ENCODE measurements at places on chromosomes 6 and 20.

- DNase-seq = peak; percentile 16
These were observed 67.0 kb upstream of the SIRPA start for GRCh38 chr20:1827974-1828785.

DNA sequence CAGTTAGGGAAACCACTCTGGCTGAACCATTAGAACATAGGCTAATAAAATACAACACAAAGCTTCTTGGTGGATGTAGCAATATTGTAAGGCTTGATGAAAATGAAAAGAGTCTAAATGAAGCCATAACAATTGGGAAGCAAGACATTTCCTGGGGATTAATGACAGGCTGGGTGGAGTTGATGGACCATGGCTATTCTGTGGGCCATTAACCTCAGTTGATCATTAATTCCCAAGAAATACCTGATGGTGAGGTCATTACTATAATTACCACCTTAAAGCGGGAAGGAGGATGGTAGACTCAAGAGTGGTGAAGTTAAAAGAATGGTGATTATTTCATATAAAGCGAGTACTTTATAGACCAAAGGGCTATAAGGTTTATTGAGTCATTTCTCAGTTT is 455.8 kb upstream of the MAP3K7 start:
- DNase-seq = no peak

- DNase-seq = no peak
These were observed 443.5 kb downstream of the PREX1 start for GRCh38 chr20:48384147-48384818.

- DNase-seq = no peak
These were observed 129.0 kb upstream of the RREB1 start for GRCh38 chr6:6978731-6979130.

GRCh38 chr6:101956961-101957360 is 563.5 kb downstream of the GRIK2 start:
- DNase-seq = no peak

DNA sequence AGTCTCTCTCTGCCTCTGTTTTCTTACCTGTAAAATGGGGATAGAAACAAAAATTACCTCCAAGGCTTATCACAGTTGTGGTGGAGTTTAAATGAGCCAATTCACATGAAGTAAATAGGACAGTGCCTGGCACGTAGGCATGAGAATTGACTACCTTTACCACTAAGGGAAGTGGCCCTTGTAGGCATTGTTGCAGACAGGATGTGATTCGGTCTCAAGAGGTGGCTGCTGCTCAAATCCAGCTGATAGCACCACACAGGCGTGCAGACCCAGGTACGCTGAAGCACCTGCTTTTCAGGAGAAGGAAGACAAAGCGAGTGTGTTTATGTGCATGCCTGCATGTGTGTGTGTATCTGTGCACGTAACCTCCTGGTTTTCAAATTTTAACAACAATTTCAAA is 108.6 kb downstream of the EYA2 start:
- DNase-seq = no peak

GRCh38 chr20:47466704-47467459 is 34.8 kb upstream of the NCOA3 start:
- DNase-seq = no peak

DNA sequence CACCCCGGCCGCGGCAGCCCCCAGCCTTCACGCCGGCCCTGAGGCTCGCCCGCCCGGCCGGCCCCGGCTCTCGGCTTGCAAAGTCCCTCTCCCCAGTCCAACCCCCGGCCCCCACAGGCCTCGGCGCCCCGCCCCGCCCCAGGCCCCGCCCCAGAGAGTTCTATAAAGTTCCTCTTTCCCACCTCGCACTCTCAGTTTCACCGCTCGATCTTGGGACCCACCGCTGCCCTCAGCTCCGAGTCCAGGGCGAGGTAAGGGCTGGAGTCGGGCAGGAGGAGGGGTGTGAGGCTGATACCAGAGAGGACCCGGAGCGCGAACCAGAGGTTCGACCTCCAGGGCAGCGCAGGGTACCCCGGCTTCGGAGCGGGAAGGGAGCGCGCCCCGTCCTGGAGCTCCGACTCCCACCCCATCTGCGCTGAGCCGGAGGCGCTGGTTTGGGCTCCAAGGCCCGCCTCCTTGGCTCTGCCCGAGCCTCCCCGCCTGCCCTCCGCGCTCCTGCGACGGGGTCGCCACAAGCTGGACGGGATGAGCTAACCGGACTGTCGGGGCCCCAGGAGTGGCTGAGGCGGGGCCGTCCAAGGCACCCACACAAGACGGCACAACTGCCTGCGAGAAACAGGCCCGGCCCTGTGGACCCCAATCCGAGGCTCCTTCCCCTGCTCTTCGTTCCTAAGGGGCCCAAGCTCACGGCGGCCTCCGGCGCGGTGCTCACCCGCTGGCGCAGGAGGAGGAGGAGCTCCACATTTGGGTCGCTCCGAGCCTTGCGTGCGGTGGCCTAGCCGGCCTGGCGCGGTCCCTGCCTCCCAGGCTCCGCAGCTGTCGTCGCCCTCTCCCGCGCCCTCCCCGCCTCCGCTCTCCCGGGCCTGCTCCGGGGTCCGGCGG is at the start of gene IRF4:
Gene IRF4, plus strand, starts transcription at position 194 of the 882 bp plus-strand sequence. CDS start 1,401 bp downstream, outside the sequence.
- DNase-seq = no peak

DNA sequence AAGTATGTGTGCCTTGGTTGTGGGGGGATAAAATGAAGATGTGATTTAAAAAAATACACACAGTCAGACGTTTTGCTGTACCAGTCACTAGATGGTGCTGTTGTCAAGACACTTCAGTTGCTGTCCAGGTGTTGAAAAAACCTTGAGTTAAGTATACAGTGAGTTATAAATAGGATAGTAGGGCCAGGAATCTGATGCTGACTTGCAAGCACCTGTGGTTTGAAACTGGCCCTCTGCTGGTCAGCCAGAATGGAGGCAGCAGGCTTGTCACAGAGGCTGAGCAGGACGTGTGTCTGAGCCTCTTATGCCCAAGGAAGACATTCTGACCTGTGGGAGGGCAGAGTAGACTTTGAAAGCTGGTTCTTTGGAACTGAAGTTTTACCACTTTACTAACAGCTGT is 27.8 kb downstream of the RNF8 start:
- peak; percentile 80 for DNase-seq

DNA sequence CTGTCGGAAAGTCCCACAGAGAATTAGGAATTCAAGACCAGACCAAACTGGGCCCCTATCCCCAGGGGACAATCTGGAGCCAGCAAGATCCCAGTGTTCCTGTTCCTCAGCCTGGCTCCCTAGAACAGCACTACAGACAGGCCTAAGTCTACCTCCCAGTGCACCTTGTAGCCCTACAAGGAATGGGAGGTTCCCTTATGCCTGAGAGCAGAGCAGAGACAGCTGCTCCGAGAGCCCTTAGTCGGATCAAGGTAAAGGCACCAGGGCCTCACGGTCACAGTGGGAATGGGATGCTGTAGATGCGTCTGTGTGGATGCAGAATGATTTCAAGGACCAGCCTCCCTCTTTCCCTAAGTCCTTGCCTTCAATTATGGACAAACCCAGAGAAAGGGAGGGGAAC is 204.5 kb upstream of the STXBP5 start:
- DNase-seq = no peak

- DNase-seq = no peak
These were observed 67.3 kb downstream of the ISM1 start for GRCh38 chr20:13288357-13288756.

- no peak for DNase-seq
These were observed 502.9 kb downstream of the CD83 start for GRCh38 chr6:14620522-14620921.

- no peak for DNase-seq
These were observed 348 bp upstream of the AFDN start for GRCh38 chr6:167826230-167826895.

GRCh38 chr6:91144126-91144525 is 557.3 kb upstream of the MAP3K7 start:
- DNase-seq = no peak

DNA sequence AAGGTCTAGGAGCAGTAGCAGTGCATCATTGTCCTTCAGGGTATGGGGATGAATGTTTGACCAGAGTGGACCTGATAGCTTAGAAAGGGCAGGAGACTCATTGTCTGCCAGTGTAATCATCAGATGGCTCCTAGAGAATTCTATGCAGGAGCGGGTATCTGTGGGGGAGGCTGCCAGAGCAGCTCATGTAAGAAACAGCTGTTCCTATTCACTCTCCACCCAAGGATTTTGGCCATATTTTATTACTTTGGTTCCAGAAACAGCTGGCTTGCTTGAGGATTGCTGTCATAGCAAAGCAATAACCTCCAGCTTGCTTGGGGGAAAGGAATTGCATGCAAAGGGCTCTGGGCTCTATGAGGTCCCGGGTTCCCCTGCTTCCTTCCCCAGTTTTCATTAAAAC is 44.1 kb downstream of the RALY start:
- no peak for DNase-seq

DNA sequence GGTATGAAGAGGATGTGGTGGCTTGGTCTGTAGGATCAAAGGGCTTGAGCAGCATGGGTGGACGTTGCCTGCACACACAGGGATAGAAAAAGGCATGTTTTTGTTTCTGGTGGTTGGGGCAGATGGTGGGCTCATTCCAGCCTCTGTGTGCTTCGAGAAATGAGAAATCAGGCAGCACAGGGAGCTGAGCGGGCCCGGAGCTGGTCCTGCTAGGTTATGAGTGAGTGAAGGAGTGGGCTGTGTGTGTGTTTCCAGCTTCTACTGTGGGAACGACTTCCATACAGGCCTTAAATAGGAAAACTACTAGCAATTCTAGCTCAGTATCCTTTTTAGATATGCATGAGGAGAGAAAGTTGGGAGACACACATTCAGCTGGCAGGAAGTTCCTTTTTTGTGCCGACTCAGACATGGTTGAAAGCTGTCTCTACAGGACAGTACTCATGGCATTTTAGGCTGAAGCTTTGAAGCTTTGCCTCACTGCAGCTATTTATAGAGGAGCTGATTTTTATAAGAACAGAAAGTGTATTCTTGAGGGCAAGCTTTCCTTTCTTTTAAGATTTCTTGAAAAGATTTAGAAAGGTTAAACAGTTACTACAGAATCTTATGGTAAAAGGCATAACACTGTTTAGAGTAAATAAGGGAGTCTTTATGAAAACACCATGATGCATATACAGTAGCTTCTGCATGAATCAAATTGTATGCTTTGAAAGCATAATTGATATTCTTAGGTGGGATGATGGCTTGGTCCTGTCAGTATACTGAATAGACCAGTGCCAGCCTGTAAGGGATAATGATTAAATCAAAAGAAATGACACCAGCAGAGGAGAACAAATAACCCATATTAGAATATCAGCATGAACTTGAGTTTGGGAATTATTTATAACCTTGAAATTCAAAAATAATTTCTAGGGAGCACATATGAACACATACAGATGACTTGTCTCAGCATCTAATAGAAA is 104.0 kb upstream of the MAN1A1 start:
- no peak for DNase-seq

DNA sequence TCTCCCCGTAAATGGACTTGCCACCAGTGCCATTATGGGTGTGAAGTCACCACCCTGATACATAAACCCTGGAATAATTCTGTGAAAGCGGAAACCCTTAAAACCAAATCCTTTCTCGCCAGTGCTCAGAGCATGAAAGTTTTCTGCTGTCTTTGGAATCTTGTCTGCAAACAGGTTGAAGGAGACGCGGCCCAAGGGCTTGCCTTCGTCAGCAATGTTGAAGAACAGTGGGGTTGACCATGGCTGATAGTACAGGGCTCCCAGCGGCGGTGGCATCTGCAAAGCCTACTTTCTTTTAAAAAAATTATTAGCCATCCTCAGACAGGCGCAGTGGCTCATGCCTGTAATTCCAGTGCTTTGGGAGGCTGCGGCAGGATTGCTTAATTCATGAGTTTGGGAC is 22.1 kb downstream of the ABHD12 start:
- DNase-seq = no peak

- DNase-seq = peak; percentile 2
These were observed 1648.8 kb downstream of the GRIK2 start for GRCh38 chr6:103042336-103042735.

- DNase-seq = no peak
These were observed 133.3 kb upstream of the MAN1A1 start for GRCh38 chr6:119482850-119483285.

DNA sequence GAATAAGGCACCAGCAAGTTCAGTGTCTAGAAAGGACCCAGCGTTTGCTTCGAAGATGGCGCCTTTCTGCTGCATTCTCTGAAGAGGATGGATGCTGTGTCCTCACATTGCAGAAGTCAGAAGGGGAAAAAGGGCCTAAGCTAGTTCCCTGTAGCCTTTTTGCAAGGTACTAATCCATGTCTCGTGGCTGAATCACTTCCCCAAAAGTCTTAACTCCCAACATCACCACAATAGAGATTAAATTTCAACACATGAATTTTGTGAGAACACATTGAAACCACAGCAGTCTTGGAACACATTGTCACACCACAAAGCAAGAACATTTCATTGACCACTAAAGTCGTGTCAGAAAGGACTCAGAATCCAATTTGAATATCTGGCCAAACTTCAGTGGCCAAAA is 42.1 kb downstream of the KLHL31 start:
- DNase-seq = no peak

- no peak for DNase-seq
These were observed 21.0 kb downstream of the PFDN4 start for GRCh38 chr20:54228841-54229240.

- DNase-seq = no peak
These were observed 31.6 kb upstream of the CENPW start for GRCh38 chr6:126308362-126308761.

DNA sequence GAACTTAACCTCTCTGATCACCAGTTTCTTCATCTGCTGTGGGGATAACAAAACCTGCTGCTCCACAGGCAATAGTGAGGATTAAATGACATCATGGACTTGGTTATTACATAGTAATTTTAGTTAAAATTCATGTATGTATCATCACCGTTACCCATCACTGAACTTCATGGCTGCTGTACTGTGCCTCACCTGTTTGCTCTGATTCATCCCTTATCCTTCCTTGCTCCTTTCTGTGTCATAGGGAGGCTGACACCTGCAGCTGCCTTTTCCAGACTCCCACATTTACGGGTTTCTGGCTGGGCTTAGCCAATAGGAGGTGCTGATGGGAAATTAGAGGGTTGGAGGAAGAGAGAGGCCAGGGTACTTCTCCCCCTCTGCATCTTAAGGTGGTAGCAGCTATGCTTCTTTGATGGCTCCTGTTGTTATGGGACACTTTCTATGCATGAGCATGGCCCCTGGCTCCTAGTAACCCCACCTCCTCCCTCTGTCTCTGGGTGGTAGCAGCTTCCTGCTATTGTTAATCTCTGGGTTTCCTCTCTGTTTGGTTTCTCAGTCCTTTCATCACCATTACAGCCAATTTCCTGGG is 332.1 kb downstream of the DHX35 start:
- DNase-seq = no peak

DNA sequence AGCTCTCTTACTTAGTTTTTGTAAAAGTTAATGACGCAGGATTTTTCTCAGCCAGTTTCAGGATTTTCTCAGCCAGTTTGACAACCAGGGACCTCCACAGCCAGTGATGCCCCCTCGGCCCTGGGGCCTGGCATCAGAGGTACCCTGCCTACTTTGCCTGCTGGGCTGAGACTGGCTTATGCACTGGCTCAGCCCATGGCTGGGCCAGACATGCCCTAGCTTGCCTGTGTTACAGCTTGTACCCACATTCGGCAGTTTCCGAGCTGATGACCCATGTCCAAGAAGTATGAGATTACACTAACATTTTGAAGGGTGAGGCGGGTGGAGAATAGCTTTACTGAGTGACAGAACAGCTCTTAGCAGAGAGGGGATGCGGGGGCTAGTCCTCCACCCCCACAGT is 406.1 kb upstream of the HSF2 start:
- no peak for DNase-seq
